ENCODE measurements at places on chromosomes 13 and 19. TPM values are rescaled to one million over a fixed set of nuclear protein-coding genes. Genes with fewer than 3 reads are reported as not detected.

Gene SLC10A2
- total RNA-seq = 0.30 TPM

Gene USHBP1
- total RNA-seq = 2.1 TPM

DNA sequence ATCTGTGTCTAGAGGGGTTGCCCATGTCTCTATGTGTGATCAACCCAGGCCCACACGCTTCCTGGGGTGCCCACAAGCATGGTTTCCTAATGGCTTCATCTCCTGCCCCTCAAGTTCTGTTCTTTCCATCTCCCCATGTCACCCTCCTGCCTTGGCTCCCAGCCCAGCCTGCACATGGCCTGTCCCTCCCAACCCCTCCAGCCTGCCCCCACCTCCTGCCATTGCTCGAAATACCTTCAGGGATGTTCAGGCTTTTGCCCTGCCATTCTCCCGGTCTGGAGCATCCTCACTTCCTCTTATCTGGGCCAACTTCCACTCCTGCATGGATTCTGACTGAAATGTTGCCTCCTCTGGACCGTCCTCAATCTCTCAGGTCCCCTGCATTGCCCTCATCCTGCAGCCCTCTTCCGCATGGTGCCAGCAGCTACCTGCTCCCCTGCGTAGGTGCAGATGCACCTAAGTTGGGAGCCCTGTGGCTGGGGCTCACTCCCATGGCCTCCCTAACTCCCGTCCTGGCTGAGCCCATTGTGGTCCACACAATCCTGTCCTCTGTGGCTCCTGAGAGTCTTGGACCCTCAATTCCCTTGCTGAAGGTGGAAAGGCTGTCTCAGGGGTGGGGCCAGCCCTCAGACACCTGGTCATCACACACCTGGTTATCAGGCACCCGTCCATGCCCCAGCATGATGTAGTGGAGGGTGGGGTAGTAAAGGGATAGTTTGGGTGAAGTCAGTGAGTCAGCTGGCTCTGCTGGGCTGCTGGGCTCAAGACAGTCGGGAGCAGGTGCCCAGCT lies 152.1 kb downstream of the URI1 start:
- no peak overlapping the region for H3K27ac ChIP-seq
- no peaks in the 10 kb centered on the region for H3K27me3 ChIP-seq
- H3K36me3 ChIP-seq = no peaks in the 10 kb centered on the region
- DNase-seq = no peak
- H3K4me1 ChIP-seq = peaks cover 4% of the 10 kb centered on the region

- H3K36me3 ChIP-seq = no peaks in the 10 kb centered on the region
- peaks cover 7% of the 10 kb centered on the region for H3K4me1 ChIP-seq
- DNase-seq = no peak
Observed at GRCh38 chr13:111156421-111156820, 41.3 kb downstream of the ARHGEF7 start.
